ENCODE measurements at places on chromosomes 5 and 9.

DNA sequence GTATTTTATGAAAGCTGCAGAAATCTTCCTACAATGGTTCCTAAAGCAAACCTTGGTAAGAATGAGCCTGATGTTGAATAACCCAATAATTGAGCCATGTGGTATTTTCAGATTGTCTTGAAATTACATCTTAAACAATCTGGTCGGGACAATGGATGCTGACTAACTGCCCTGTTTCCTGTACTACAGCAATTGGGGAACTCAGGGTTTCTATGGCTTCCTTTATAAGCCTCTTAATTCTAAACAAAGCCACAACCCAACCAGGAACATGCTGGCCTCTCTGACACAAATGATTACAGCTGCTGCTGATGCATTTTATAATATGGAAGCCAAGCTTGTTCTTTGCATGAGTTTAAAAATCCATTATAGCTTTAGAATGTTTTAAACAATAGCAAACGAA is 30.2 kb downstream of the PTPN3 start:
- DNase-seq = peak; percentile 14

DNA sequence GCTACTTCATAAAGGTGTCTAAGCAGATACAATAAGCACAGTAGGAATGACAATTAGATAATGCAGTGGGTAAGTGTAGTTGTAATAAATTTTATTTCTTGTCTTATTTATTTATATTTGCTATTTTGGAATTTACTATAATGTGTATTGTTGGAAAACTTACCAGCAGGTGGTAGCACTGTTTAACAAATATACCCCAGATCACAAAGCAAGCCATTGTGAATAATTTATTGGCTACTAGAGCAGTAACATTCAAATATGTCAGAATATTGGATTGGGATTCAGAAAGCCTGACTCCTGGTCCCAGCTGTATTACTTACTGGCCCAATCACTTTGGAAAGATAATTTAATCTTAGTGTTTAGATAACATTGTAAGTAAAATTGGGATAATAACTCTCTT is 78.0 kb downstream of the ISOC1 start:
- peak; percentile 14 for DNase-seq

DNA sequence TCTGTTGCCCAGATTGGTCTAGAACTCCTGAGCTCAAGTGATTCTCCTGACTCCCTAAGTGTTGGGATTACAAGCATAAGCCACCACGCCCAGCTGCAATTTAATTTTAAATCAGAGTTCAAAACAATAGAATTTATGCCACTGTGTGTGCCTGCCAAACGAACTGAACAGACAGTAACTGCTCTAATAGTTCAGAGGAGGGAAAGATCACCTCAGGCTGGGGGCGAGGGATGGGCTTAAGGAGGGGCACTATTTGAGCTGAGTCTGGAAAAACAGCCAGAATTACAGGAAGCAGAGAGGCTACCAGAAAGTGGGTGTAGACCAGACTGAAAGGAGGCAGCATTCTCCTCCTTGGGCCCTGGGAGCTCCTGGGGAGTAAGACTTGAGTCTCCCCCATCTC is 12.2 kb downstream of the NOL6 start:
- DNase-seq = no peak

DNA sequence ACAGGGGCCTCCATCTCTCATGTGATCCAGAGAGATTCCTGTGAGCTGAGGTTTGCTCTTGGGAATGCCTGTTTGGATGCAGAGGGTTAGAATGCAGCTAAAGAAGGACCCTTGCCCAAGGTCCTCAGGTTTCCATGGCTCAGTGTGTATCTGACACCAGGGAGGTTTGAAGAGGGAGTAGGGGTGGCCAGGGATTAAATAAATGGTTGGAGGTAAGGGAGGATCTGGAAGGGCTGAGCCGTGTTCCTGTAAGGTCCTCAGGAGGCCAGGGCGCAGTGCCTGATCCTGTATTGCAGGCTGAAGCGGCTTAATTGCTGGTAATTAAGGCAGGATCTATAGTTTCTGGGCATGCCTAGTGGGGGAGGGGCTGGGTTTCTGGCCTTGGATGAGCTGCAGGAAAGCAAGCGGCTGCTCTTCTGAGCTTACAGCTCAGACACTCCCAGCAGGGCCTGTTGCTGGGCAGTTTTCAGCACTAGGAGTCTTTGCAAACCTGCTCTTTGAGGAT is 41.5 kb upstream of the MAP1B start:
- DNase-seq = peak; percentile 25

GRCh38 chr5:139744471-139745131 is 51.0 kb upstream of the PSD2 start:
- no peak for DNase-seq

GRCh38 chr9:68530618-68531017 is 10.1 kb downstream of the TMEM252 start:
- DNase-seq = no peak

DNA sequence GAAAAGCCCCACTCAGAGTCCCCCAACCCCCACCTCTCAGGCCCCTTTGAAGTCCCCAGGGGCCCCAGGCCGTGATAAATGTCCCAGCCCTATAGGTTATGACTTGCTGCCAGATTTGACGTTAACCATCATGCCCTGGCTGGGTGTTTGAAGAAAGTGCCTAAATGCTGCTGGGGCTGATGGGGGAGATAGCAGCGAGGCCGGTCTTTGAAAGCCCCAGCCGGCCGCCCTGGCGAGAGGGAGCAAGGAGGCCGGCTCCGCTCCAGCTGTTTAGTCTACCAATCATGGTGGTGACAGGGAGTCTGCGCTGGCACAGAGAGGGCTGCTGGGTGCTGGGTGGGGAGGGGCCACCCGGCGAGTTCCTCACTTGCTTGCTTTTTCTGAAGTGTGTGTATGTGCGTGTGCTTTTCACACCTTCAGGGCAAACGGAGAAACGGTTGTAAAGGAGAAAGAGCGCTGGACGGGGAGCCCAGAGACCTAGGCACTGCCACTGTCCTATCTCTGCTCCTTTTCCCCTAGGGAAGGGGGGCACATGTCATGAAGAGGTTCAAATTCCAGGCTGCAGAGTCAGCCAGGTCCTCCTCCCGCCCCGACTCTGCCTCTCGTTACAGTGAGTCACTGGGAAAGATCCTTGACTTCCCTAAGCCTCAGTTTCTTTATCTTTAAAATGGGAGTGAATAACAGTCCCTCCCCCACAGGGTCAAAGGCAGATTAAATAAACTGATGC is 126.1 kb upstream of the HAND1 start:
- DNase-seq = peak; percentile 47

GRCh38 chr5:37834542-37835379 is 5.1 kb downstream of the GDNF start:
- DNase-seq = no peak

GRCh38 chr5:67378256-67378655 is 181.7 kb upstream of the CD180 start:
- DNase-seq = no peak

DNA sequence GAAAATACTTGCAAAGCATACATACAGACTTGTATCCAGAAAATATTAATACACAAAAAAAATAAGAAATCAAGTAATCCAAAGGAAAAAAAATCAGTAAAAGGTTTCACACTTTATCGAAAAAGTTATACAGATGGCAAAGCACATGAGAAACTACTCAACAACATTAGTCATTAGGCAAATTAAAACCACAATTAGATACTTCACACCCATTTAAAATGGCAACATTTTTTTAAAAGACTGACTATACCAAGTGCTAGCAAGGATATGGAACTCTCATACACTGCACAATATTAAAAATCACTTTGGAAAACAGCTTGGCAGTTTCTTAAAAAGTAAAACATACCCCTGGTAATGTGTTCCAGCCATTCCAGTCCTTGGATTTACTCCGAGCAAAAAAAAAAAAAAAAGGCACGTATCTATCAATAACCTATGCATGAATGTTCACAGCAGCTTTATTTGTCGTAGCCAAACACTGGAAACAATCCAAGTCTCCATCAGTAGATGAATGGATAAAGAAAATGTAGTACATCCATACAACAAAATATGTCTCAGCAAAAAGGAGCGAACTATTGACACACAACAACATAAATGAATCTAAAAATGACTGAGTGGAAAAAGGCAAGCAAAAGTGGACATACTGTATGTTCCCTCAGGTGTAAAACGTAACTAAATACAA is 66.0 kb downstream of the GNAQ start:
- no peak for DNase-seq

DNA sequence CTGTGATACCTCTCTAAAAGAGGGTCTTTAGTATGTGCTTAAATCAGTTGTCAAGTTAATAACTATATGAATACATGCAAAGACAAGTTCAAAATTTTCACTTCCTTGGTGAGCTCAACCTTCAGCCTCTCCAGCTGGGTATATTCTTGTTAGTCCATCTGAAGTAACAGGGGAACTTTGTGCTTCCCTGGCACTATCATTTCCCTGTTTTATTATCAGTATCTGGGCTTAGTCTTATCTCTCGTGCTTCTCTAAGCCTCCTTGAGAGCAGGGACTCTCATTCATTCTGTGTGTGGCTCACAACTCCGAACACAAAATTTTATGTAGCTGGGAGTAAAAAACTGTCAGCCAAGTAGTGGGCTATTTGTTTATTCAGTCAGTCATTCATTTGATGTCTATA is 175.9 kb upstream of the MAP3K1 start:
- DNase-seq = no peak

DNA sequence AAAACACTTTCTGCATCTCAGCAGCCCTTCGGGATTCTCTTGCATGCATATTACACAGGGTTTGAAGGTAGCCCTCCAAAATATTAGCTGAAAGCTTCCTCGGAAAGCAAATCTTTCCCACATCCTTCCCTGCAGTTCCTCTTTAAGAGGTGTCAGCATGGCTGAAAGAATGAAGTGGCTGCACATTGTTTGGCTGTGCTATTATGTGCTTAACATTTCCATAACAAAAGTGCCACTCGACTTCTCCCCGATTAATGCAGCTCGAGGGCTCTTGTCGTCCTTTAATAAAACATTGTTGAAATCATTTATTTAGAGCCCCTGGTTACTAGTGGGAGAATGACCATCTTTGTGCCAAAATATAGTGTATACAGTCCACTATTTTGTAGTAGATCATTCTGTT is 6.5 kb downstream of the GAS1 start:
- no peak for DNase-seq

GRCh38 chr9:88645879-88646199 is 110.9 kb downstream of the NXNL2 start:
- DNase-seq = no peak

DNA sequence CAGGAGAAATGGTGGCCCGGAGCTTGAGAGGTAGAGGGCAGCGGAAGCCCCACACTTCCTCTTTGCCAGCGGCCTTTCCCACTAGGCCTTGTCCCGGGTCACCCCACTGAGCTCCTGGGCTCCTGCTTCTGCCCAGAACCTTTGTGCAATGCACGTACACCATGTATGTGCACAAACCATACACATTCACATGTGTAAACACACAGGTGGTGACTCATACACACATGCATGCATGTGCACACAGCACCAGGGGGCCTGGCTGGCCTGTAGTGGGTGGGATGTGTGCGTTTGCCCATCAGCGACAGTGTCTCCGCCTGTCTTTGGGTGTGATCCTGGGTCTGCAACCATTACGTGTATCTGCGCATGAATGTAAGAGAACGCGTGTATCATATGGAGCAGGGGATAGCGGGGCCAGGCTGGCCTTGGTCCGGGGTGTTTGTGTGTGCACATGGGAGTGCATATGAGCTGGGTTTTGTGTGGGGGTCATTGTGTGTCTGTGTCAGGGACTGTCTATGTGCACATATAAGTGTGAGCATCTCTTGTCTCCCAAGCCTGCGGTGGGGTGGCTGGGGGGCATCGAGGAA is 43.7 kb downstream of the PSD2 start:
- DNase-seq = no peak

GRCh38 chr5:35483191-35483590 is 134.5 kb upstream of the SPEF2 start:
- no peak for DNase-seq

DNA sequence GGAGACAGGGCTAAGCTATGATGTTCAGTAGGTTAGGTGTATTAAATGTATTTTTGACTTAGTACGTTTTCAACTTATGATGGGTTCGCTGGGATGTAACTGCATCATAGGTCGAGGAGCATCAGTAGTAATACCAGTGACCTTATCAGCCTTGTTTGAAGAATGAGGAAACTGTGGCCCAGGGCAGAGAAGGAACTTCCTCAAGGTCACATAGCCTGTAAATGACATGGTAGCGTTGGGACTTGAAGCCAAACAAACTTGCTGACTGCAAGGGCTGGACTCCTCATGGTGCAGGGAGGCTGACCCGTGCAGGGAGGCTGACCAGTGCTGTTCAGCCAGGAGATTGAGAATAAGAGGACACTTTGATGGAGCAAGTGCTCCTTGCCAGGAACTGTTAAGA is 21.3 kb upstream of the PTPN3 start:
- DNase-seq = no peak

- no peak for DNase-seq
Observed at GRCh38 chr5:83035373-83036100, 41.7 kb downstream of the TMEM167A start.

GRCh38 chr5:54608423-54609085 is 91.0 kb downstream of the SNX18 start:
- no peak for DNase-seq

GRCh38 chr5:16383544-16384052 is 82.0 kb downstream of the ZNF622 start:
- no peak for DNase-seq

- peak; percentile 75 for DNase-seq
Observed at GRCh38 chr5:149134778-149135500, 6.4 kb upstream of the ABLIM3 start.

- no peak for DNase-seq
Observed at GRCh38 chr5:156623381-156624040, 226.6 kb upstream of the PPP1R2B start.

GRCh38 chr5:124161266-124161665 is 585.2 kb downstream of the ZNF608 start:
- DNase-seq = no peak

DNA sequence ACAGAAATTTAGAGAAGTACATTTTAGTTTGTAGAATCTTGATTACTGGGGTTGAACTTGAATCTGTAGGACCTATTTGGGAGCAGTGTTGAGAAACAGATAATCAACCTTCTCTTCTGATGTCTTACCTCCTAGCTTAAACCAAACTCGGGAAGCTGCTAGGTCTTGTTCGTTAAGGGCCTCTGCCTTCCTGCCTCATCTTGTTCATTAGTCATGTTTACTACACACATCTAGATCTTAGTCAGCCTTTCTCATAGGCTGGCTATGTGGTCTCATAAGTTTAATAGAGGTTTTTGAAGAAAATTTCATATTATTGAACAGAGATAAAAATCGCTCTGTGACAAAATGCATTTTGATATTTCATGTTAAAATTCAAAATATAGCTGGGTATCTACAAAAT is 331.0 kb upstream of the EDIL3 start:
- no peak for DNase-seq

GRCh38 chr5:142717582-142718215 is 31.8 kb upstream of the FGF1 start:
- peak; percentile 72 for DNase-seq
